Panc1 (cell line): ENCODE measurements at places on chromosomes 13 and 19. TPM values are rescaled to one million over a fixed set of nuclear protein-coding genes. Genes with fewer than 3 reads are reported as not detected.

Gene COX7A1
- total RNA-seq: 0.33 TPM

DNA sequence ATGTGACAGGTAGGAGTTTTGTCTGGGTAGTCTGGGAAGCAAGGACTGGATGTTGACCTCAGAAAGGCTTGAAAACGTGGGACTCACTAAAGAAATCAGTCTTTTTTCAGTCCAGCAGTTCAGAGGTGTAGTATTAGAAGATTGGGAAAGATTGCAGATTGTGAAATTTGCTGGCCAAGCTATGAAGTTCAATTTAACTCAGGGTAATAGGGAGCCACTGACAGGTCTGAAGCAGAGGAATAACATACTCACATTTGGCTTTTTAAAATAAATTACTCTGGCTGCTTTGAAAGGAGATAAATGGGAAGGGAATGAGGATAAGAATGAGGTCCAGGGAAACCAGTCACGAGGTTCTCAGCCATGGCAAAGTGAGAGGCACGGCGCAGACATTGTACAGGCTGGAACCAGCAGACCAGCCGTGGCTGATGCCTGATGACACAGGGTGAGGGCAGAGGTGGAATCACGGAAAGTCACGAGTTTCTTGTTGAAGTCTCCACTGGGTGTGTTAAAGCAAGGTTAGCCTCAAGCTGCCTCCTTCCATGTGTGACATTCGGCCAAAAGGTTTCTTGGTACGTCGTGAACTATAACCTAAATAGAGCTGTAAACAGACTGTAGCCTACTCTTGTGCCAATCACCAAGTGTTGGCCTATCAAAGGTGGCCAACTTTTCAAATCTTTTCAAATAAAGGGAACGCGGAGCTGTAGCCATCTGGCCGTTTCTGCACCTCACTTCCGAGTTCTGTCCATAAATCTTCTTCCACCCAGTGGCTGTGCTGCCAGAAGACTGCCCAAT is 377.6 kb downstream of the IRS2 start:
- DNase-seq: no peak

DNA sequence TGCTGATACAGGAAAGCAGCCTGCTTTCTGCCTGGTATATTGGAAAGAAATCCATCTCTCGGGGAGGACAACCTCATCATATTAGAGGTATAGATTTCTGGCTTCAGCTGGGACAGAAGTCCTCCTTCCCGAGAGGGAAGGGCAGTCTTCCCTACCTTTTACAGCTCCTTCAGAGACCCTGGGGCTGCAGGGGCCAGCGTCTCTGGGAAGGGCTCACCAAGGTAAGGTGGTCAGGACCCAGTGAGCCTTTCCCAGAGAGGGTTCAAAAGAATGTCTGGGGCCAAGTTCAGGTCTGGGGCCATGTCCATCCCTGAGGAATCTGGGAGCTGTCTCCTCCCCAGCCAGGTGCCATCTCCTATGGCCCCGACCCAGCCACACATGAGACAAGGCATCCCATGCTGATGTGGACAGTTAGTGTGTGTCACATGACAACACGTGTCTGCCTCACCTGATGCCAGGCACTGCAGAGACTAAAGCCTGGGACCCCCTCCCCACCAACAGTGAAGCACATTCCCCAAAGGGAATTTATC is 136.4 kb downstream of the URI1 start:
- DNase-seq: no peak

DNA sequence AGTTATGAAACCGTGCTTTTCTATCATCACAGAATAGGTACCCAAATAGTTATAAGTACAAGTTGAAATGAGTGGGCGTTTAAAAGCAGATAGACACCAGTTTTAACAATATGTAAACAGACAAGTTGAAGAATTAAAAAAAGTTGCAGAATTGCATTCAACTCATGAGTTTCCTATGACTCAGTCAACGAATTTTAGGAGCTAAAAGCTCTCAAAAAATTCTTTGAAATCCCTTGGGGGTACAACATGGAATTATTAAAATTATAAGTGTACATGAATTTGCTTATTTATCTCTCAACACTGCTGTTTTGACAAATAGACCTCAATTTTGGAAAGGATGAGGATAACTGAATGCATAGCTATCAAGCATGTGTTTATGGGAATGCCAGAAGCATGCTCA is 693.4 kb downstream of the PCDH9 start:
- DNase-seq: no peak

DNA sequence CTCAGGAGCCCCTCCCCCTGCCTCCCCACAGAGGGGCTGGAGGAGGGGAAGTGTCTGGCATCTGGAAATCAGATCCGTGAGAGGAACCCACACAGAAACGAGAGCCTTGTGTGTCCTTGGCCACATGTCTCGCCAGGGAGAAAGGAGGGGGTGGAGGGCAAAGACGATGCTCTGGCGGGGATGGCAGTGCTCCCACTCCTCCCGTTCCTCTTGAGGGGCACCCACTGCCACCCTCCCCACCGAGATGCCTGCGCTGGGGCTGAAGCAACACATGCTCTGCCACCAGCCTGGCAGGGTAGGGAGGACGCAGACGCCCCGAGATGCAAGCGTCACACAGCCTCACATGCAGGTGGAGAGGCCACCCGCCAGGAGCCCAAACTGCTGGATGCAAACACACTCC is 2.8 kb downstream of the ADGRL1 start:
- no peak for DNase-seq

DNA sequence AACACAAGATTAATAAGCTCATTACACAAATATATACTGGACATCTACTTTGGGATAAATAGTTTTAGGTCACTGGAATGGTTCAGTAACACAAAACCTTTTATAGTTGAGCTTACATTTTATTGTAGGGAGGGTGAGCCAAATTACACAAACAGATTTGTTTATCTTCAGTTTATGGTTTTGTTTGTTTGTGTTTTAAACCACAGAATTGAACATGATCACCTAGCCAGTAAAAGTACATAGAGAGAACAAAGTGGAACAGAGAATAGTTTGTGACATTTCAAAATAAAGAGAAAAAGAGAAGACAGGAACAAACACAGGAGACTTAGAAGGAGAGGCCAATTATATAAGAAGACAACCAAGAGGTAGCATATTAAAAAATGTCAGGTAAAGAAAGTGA is 1930.2 kb upstream of the PCDH20 start:
- DNase-seq: no peak

DNA sequence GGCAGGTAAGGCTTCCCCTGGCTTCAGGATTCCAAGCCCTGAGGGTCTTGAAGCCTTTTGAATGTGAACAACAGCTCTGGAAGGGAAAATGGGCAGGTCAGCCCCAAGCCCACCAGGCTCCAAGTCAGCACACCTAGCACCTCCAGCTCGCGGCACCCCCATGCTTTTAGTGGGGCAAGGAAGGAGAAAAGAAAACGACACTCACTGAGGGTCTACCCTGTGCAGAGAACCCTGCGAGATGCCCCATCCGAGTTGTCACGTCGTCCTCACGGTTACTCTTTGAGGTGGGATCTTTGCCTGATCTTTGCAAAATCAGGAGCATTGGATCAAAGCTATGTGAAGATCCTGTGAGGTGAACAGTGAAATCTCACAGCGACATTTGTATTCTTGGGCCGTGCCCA is 5.7 kb upstream of the F10 start:
- no peak for DNase-seq

Gene NLRP7
- not detected for total RNA-seq

Gene NFIC
- total RNA-seq: 120 TPM

Gene NKPD1
- 0.05 TPM for total RNA-seq

DNA sequence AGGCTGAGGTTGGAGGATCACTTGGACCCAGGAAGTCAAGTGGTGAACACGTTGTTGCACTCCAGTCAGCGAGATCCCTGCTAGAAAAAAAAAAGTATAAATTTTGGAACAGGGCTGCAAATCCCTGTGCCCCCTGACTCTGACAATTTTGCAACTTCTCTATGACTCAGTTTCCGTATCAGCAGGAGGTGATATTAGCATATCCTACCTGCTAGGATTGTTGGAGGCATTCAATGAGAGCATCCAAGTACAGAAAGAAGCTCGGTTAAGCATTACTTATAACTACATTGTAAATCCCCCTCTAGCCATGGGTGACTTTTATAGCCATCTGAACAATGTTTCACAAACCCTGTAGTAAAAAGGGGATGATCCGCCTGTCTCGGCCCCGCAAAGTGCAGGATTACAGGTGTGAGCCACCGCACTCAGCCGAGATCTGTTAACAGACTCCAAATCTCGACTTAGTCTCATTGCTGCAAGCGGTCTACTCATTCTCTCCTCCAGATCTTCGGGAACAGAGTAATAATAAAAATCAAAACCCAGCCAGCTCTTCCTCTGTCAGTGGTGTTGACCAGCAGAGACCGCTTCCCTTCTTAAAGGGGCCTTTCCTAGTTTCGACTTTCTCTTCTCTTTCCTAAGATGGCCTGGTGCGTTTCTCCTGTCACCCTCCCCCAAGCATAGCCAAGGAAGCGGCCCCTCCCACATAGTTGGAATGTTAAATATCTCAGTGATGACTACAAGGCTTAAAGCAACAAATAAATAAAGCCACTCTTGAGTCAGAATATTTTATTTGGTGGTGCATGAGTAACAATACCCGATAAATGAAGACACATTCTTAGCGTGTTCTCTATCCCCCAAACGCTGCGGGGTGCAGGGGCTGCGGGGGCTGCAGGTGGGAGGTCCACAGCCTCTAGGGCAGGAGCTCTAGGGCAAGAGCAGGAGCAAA is 10.3 kb upstream of the BICRA start:
- DNase-seq: peak; percentile 80

Gene ZNF221
- 2.8 TPM for total RNA-seq

DNA sequence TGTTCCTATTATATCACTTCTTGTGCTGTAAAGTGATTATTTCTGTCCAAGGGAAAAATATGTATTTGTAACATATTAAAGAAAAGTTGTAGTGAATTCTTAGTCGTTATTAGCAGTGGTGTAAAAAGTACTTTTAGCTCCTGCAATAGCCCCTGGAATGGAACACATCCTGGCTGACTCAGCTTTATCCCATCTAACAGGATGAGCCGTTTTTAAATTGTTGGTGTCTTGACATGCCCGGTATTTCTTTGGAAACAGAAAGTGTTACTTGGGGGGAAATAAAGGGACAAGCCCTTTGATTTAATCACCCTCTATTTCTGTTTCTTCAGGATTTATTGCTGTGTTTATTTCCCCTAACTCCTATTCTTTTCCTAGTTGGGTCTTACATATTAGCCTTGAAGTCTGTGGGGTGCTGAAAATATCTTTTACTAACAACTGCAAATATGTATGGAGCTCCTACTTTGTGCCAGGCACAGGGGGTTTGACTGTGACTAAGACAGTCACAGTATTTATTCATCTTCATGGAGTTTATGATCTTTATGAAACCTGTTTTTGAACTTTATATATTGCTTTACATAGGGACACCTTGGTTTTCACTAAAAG is 17.9 kb downstream of the COG3 start:
- no peak for DNase-seq

DNA sequence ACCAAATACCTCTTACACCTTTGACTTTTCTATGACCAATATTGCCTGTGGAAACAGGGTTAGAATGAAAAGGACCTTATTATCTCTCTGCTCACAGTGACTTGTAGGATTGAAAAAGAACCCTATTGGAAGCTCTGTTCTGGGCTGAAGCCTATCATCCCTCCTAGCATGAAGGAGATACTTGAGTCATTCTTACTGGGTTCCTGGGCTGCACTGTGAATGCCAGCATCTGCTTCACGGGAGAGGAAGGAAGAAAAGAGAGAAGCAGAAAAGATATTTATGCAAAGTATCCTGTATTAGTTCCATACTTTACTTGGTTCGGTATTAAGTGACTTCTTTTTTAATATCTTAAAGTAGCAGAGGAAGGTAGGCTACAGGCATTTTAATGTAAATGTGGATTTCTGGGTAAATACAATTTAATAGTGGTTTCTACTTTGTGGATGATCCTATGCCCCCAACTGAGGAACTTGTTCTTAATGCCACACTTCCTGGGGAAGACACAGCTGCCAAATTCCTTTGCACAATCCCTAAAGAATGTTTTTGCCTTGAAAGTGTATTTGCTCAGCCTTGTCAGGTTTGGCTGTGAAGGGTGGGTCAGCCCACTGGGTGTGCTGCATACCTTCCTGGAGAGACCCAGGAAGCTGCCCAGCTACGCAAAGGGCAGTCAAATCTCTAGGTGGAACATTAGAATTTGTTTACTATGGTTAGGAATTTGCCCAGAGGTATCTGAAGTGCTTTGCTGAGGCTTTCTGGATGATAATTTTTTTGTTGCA is 13.7 kb upstream of the SCEL start:
- no peak for DNase-seq

Gene CALR3
- total RNA-seq: not detected

Gene GRIK5
- 0.62 TPM for total RNA-seq

- no peak for DNase-seq
Measured at GRCh38 chr19:2810141-2811091, 9.3 kb upstream of the ZNF554 start.
